ENCODE measurements at places on chromosomes 7 and 10.

- DNase-seq, result no peak
Observed at GRCh38 chr7:114944745-114945625, 23.1 kb downstream of the MDFIC start.

GRCh38 chr10:104119996-104120395, 2.0 kb upstream of the SFR1 start:
- DNase-seq, result no peak

GRCh38 chr7:52311886-52312285, 723.5 kb upstream of the POM121L12 start:
- DNase-seq, result no peak

- DNase-seq, result no peak
Observed at GRCh38 chr7:2956526-2957368, 86.9 kb downstream of the CARD11 start.

- no peak for DNase-seq
Observed at GRCh38 chr7:135238112-135238744, 4.6 kb downstream of the STRA8 start.

DNA sequence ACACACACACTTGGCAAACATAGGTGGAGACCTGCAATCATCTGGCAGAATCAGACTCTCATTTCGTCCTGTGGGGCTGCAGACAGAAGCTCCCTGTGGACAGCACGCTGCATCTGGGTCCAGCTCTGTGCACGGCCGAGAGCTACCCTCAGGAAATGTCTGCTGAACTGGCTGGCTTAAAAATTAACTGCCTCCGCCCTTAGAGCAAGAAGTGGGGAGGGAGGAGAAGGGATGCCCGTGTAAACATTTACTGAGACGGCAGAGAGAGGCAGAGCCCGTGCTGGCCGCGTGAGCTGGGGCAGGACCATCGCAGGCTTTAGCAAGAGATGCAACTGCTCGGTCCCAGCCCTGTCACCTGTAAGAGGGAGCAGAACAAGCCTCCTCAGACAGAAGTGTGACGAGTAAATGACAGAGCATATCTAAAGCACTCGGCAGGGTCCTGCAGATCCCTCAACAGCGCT, 81.8 kb downstream of the TNS3 start:
- DNase-seq, result no peak

GRCh38 chr10:114157912-114158311, 16.1 kb downstream of the CCDC186 start:
- no peak for DNase-seq

- DNase-seq, result no peak
Observed at GRCh38 chr10:65340340-65340739, 1585.5 kb upstream of the LRRTM3 start.

DNA sequence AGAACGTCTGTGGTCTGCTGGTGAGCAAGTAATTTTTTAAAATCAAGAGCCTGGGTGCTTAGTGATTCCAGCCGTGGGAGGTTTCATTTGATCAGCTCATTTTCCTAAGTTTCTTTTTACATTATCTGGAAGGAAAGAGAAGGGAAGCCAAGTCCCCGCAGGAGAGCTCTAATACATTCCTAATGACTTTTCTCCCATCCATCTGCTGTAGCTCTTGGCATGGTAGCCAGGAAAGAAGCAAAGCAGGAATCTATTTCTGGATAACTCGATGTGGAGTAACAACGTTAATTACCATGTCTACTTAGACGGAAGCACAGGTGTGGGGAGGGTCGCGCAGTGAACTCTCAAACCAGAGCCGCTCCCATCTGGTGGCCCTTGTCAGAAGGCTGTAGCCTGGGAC, 121.9 kb downstream of the PAXIP1 start:
- DNase-seq, result no peak

- no peak for DNase-seq
Observed at GRCh38 chr7:33886149-33886623, 19.2 kb upstream of the BMPER start.

GRCh38 chr10:104416851-104417250, 63.2 kb downstream of the CFAP58 start:
- DNase-seq, result no peak

- no peak for DNase-seq
Observed at GRCh38 chr7:12648704-12649261, 38.6 kb upstream of the ARL4A start.

GRCh38 chr7:47361236-47361635, 220.7 kb downstream of the TNS3 start:
- DNase-seq, result no peak

DNA sequence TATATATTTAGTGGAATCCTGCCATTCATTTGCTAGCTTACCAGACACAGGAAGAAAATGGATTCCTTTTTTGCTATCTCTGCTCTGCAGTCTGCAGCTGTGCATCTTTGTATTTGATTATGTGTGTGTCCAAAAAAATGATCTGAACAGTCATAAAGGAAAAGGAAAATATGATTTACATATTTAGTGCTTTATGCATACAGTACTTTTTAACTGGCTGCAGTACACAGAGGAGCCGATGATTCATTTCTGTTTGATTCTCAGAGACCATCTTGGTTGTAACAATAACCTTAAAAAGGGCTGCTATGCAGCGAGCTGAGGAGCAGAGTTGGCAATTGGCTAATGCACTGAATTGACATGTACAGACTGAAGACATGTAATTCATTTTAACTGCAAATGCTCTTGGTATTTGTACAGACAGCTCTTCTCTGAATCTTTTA, 151.3 kb upstream of the FZD1 start:
- DNase-seq, result no peak

GRCh38 chr7:22725585-22725984, 1.4 kb upstream of the IL6 start:
- DNase-seq, result no peak

DNA sequence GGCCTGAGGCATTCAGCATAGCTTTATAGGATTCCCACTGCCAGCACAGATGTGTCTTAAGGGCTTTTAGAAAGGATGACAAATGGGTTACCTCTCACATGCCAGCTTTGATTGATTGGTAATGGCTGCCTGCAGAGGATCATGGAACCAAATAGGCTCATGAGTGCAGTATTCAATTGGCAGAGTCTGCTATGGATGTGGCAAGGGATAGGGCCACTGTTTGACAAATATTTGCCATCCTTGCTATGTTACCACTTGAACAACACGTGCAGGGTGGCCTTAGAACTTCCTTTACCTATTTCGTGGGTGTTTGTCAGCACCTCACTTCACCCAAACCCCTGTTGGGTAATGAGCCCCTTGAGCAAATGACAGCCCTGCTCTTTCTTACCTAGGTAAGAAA, 139.2 kb downstream of the C10orf105 start:
- no peak for DNase-seq

DNA sequence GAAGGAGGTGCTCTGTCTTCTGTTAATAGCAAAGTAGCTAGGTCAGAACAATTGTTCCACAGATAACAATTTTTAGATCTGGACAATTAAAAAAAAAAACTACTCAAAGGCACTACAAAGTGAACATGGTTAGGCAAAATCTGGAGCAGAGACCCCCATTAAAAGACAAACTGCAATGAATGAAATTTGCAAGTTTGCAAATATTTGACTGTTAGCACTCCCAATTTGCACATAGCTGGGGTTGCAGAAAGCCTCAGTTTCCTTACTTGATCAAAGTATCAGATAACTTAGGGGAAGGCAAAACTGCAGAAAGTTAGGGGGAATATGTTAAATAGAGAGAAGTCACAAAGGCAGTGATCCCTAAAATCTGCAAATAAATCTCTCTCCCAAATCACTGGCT, 68.3 kb downstream of the DGKI start:
- DNase-seq, result no peak

DNA sequence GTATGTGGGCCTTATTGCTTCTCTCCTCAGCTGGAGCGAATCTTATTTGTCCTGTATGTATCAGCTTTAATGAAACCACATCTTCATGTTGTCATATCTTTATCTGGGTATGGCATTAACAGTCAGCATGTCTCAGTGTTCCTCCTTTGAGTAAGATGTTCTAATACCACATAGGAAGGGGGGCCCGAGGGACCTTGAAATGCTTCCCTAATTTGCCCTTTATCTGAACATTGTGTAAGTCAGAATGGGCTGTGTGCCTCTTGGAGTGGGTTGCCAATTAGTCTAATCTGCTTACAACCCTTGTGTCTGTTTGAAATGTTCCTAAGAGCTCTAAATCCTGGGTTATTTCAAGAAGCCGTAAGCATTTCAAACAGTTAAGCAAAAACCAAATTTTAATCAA, 623.8 kb downstream of the SUGCT start:
- DNase-seq, result no peak

DNA sequence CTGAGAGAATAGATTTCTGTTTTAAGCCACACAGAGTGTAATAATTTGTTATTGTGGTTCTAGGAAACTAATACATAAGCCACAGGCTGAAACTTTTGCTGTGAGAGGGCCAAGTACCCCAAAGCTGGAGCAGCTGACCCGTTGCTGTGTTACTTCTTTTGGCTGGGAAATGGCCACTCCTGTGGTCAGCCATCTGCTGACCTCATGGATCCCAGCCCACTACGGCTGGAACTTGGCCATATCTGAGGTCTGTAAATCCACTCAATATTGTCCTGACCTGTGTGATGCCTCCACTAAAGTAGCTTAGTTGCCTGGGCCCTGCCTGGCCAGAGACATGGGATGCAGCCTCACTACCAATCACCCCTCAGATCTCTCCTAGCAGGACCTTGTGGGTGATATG, 17.4 kb upstream of the LOXL4 start:
- DNase-seq, result no peak

DNA sequence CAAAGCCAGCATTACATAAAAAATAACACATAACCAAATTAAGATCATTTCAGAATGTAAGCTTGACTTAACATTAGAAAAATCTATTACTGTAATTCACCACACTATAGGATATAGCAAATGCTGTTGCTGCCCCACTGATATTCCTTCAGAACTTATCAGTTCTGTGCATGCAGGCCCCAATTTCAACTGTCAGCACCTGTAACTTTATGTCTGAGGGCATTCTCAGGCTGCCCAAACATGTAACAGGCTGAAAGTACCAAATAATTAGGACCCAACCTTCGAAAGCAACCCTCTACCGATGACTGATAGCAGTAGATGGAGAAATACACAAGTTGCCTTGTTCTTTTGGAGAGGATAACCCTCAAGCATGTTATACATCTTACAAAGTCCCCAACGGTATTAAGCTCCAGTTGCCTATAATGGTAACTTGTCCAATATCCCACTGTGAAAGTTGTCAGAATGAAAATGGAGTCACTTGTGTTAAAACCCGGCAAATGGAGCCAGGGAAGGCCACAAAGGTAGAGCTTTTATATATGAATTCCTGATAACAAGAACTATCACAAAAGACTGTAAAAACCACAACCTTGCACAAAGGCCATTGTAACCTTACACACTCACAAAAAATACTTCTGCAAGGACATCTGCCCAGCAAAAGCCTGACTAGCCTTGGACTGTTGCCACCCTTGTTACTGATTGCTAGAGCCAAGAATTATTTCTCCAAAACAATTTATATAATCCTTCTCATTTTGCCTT, 66.9 kb upstream of the ZNF746 start:
- no peak for DNase-seq

GRCh38 chr7:95026018-95026417, 118.6 kb downstream of the PPP1R9A start:
- no peak for DNase-seq

DNA sequence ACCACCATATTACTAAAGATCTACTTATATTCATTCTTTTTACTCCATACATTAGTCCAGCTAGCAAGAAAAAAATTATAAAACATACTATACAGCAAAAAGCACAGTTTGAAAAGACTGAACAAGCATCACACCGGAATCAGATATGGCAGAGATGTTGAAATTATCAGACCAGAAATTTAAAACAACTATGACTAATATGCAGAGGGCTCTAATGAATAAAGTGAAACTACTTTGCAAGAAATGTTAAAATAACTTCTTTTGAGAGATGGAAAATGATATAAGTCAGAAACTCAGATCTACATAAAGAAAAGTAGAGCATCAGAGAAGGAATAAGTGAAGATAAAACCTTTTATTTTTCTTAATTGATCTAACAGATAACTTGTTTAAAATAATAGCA, 50.9 kb downstream of the SGCE start:
- DNase-seq, result no peak

GRCh38 chr7:97460433-97460832, 271.5 kb upstream of the TAC1 start:
- DNase-seq, result no peak

GRCh38 chr10:91389636-91390512, 20.3 kb upstream of the HECTD2 start:
- peak; percentile 26 for DNase-seq

GRCh38 chr7:130277763-130278643, 11.3 kb downstream of the CPA2 start:
- no peak for DNase-seq

DNA sequence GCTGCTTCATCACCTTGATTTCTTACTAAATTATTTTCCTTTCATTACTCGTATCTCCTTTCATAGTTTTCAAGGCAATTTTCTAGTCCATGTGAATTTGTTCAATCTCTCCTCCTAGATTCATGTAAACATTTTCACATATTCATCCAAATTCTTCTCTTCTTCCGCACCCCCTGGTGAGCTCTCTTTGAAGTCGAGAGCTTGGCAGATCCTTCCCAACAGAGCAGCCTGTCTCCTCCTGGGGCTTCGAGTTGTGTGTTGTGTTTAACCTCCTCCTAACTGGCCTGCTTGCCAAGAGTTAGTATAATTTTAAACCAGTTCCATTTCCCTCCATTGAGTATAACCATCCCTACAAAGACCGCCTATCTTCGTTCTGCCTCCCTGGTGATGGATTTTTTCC, 272.4 kb upstream of the CELF2 start:
- DNase-seq, result no peak

DNA sequence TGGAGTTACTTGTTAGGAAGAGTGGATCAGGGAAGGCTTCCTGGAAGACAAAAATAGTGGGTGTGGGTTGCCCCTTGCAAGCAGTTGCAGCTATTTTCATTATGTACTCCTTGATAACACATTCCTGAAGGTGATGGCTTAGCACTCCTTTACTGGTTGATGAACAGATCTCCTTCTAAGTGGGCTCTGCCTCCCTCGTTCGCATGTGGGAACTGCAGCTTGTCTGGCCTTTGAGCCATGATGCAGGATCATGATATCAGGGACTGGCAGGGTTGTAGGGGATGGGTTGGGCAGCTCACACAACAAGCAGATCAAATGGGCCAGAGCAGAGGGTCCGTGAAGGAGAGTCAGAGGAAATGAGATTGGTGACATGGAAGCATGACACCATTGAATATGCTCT, 28.8 kb upstream of the LRRC4 start:
- DNase-seq, result no peak

GRCh38 chr7:116337018-116337417, 126.7 kb downstream of the TES start:
- no peak for DNase-seq

DNA sequence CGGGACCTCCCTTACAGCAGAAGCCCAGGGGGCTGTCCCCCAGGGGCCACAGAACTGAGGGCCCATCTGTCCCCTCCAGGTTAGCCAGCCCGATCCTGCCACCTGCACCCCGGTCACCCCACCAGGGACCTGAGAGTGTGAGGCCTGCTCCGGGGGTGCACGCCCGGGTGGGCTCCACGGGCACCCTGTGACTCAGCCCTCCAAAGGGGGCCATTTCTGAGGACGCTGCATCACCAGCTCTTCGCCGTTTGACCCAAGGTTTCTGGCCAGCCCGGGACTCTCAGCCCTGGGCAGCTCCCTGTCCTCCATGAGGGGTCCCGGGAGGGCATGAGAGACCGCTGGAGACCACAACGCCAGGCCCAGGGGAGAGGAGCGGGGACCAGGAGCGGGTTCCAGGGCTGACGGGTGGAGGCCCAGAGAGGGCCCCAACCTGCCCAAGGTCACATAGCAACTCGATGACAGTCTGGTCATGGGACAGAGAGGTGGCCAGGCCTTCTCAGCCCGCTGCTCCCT, 79.3 kb downstream of the ELFN1 start:
- DNase-seq, result no peak
